Epithelial cell of proximal tubule (primary cell): ENCODE measurements at places on chromosomes 13 and 19. TPM values are rescaled to one million over a fixed set of nuclear protein-coding genes. Genes with fewer than 3 reads are reported as not detected.

IZUMO4 gene
- total RNA-seq = 1.0 and 5.2 TPM in 2 replicates

LILRA2 gene
- not detected in 2 replicates for total RNA-seq

PDX1 gene
- not detected in 2 replicates for total RNA-seq

PSG11 gene
- not detected in 2 replicates for total RNA-seq

DNA sequence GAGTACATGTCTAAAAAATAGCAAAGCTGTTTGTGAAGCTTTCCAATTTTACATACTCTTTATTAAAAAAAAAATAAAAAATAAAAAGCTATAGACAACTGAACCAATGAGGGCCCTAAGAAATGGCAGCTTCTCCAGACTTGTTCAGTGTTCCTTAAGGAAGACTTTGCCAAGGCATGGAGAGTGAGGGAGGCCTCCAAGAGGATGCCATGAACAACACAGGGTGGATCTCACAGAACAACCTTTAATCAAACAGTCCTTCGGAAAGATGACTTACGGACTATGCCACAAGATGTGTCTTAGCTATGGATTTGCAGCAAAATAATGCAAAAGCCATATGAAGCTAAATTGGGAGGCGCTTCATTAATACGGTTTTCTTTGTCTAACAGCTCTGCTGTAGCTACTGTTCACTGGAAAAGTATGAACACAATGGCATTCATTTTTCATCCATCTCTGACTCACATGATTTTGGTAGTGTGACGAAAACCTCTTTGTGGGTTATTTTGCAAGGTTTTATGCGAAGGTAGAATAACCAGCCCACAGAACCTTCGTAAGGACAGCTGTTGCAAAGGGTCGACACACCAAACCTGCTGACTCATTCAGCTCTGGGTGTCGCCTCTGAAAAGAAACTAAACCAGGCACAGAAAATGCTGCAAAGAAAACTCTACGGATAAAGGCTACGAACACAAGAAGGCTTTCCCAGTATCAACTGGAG lies 27.7 kb downstream of the EFNB2 start:
- no peak for DNase-seq

DNA sequence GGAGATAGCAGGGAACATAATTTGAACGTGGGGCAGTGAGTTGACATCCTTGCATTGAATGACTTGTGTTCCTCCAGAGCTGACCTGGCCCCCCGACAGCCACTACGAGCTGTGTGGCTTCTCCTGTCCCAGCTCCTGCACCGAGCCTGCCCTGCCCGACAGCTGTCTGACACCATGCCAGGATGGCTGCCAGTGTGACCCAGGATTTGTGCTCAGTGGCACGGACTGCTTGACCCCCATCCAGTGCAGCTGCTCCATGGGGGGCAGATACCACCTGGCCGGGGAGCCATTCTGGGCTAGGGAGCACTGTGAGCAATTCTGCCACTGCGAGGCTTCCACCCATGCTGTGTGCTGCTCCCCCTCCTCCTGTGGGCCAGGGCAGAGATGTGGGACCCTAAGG lies 29.2 kb upstream of the FXYD3 start:
- no peak for DNase-seq

GRCh38 chr13:47708386-47708785 lies 292.7 kb downstream of the SUCLA2 start:
- DNase-seq = no peak

DNA sequence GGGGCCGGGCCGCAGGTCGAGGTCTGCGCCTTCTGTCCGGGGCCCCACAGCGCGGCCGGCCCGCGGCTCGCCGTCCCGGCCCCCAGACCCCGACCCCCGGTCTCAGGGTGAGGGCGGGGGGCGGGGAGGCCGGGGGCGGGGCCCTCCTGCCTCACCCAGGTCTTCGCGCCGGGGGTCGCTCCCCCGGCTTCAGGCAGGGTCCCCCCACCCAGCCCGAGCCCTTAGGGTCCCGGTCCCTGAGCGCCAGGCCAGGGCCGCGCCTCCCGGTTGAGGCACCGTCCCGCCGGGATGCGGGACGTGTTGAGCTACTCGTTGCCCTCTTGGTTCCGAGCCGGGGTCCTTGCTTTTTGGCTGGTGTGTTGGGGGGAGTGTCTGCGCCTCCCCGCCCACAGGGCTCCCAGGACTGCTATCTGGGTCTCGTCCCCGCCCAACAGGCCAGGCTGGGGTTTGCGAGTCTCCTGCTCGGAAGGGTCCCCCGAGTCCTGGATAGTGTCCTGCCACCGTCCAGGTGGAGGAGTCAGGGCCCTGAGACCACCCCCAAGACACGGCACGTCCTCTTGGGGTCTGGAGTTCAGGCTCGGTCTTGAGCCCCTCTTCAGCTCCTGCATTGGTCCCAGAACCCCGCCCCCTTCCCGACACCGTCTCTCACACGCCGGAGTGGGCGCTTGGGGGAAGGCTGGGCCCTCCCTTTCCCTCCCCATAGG lies 452 bp downstream of the PIAS4 start:
- no peak for DNase-seq

DNA sequence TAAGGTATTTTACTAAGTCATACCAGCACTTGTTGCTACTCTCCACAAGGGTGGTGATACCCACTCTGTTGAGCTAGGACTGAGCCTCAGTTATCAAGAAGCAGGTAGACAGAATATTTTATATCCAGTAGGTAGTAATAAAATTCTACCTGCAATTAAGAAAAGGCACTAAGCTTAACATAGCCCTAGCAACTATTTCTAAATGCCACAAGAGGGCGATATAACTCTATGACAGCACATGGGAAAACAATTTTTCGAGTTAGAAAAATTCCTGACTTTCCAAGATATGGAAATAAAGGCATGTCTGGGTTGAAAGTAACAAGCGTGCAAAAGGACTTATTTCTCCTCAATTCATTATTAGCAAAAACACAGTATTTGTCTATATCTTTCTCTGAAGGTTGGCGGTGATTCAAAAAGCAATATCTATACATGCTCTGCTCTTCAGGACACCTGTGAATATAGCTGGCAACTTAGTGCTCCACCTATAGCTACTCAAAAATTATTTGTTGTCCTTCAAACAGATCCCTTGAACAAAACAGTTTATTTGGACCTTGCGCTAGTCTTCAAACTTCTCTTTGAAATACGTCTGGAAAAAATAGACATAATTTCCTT lies 14.7 kb downstream of the CCDC169 start:
- no peak for DNase-seq

DNA sequence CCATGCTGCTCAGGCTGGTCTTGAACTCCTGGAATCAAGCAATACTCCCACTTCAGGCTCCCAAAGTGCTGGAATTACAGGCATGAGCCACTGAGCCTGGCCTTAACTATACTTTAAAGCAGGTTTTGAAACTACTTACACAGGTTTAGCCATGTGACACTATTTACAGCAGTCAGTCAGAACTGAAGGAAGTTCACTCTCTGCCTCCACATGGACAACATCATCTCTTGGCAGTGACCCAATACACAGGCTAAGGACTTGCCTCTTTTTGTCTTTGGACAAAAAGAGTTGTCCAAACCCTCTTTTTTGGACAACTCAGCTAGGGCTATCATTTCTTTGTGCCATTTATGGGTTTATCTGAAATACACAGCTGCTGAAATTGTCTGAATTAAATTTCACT lies 89.0 kb upstream of the CLDN10 start:
- no peak for DNase-seq

GRCh38 chr13:111341886-111342285 lies 21.4 kb downstream of the TEX29 start:
- DNase-seq = no peak

DNA sequence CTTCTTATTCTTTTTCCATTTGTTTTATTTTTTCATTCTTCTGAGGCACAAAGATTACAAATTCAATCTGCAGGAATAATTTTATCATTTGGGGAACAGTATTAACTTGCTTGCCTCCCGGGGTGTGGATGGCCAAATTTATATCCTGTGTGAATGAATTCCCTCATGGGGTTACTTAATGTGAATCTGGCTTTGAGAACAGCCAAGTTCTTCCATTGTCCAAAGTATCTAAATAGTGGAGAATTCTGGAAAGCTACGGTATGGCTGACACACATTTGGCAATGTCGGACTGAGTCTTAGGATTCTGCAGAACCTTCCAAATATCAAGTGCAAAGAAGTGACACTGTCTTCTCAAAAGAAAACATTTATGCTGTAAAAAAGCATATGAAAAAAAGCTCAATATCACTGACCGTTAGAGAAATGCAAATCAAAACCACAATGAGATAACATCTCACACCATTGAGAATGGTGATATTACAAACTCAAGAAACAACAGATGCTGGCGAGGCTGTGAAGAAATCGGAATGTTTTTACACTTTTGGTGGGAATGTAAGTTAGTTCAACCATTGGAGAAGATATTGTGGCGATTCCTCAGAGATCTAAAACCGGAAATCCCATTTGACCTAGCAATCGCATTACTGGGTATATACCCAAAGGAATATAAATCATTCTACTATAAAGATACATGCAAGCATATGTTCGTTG lies 620.2 kb downstream of the EFNB2 start:
- no peak for DNase-seq

- DNase-seq = no peak
Measured at GRCh38 chr13:108120856-108121255, 94.5 kb downstream of the LIG4 start.
